ENCODE measurements at places on chromosomes 2 and 18.

- DNase-seq, result no peak
Observed at GRCh38 chr18:9419956-9420631, 55.2 kb upstream of the RALBP1 start.

GRCh38 chr2:162769066-162769465, 69.5 kb downstream of the KCNH7 start:
- no peak for DNase-seq

- no peak for DNase-seq
Observed at GRCh38 chr2:59149271-59149670, 908.1 kb upstream of the FANCL start.

DNA sequence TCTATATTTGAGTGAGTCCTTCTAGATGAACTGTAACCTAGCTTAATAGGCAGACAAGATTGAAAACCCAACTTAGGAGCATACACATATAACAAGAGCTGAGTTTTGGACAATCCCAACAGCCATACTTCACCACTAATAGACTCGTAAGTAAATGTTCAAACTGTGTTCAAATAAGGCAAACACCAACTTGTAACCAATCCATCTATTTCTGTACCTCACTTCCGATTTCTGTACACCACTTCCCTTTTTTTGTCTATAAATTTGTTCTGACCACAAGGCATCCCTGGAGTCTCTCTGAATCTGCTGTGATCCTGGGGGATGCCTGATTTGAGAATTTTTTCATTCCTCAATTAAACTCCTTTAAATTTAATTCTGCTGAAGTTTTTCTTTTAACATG, 1149.1 kb upstream of the NRXN1 start:
- no peak for DNase-seq

DNA sequence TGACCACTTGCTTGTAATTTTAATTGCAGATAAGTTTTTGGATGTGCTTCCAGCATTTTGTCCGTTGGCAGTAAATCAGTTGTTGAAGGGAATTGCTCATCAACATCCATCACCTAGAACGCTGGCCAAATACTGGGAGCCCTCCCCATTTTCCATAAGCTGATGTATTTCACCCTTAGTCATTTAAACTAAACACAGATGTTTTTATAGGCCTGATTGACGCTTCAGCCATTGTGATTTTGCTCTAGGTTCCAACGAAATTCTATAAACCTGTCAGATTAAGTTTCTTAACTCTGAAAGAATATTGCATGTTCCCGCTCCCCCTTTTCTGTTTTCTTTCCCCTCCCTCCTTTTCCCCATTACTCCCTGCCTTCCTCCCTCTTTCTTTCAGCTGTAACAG, 1.0 kb upstream of the RPRM start:
- DNase-seq, result no peak

- DNase-seq, result no peak
Observed at GRCh38 chr2:204370172-204370718, 175.0 kb upstream of the PARD3B start.

DNA sequence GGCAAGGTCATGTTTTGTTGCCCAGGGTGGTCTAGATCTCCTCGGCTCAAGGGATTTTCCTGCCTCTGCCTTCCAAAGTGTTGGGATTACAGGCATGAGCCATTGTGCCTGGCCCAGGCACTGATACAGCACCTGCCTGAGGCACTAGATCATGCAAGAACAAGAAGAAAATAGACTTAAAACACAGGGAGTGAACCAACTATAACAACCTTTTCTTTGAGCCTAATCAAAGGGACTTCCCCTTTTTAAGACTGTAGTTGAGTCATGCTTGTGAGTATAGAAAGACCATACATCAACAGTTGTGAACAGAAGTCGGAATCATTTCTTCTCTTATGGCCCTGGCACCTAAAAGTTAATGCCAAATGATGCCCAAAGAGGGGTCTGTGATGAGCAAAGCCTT, 47.9 kb upstream of the MAPRE2 start:
- DNase-seq, result no peak

GRCh38 chr2:71756280-71756906, 303.0 kb downstream of the DYSF start:
- no peak for DNase-seq

- no peak for DNase-seq
Observed at GRCh38 chr18:21602299-21602587, 1.7 kb upstream of the ESCO1 start.

DNA sequence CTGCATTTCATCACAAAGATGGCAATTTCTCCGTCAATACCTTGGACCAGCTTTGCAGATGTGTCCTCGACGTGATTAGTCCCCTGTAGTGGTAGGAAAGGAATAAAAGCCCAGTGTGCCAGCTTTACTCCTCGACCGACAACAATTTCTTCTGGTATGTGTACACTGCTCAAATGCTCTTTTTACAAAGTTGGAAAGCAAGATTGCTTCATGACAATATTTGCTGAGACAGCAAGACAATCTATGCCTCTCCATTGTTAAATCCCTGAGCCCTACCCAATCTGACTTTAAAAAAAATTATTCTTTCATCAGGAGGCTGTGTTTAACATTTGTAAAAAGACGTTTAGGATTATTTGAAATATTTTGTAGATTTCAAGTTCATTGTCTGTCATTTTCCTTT, 27.6 kb upstream of the ZEB2 start:
- DNase-seq, result no peak

GRCh38 chr2:33588232-33588631, 10.9 kb downstream of the FAM98A start:
- DNase-seq, result no peak

DNA sequence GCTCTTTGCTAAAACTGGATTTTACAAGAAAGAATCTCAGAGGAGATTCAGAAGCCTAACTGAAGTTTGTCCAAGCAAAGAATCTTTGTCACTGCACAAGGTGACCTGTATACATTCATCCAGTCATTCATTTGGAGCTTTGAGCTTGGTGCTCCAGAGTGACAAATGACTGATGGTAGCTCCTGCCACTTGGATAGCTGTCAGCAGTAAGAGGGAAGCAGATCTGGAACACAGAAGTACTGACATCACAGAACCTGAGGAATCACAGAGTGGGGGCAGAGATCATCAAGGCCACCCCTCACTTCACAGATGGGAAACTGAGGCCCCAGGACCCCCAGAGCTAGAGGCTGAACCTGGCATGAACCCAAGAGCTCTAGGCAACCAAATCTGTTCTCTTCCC, 28.8 kb upstream of the IGFBP2 start:
- no peak for DNase-seq

DNA sequence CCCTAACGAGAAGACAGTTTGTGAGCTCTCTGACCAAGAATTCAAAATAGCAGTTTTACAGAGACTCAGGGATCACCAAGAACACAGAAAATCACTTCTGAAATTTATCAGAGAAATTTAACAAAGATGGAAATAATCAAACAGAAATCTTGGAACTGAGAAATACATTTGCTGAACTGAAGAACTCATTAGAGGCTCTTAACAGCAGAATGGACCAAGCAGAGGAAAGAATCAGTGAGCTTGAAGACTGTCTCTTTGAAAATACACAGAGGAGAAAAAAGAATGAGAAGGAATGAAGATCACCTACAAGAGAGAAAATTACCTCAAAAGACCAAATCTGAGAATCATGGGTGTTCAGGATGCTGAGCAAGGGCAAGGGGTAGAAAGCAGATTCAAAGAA, 29.7 kb downstream of the ASB1 start:
- no peak for DNase-seq

- DNase-seq, result no peak
Observed at GRCh38 chr2:24435391-24436316, 55.4 kb upstream of the NCOA1 start.

DNA sequence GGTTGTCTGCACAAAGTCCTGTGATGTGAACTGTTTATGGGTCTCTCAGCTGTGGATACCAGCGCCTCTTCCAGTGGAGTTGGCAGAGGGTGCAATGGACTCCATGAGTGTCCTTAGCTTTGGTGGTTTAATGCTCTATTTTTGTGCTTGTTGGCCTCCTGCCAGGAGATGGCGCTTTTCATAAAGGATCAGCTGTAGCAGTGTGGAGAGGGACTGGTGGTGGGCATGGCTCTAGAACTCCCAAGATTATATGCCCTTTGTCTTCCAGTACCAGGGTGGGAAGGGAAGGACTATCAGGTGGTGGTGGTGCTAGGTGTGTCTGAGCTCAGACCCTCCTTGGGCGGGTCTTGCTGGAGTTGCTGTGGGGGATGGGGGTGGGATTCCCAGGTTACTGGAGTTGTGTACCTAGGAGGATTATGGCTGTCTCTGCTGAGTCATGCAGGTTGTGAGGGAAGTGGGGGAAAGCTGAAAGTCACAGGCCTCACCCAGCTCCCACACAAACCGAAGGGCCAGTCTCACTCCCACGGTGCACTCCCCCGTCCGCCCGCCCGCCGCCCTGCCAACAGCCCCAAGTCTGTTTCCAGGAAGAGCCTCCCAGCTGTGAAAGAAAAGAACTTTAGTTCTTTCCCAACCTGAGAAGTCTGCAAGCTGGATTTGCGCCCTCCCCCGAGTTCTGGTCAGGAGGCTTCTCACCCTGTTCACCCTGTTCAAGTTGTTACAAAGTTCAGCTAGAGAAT, 108.1 kb downstream of the MARCO start:
- DNase-seq, result no peak

GRCh38 chr2:183519371-183520056, 395.3 kb downstream of the NUP35 start:
- DNase-seq, result no peak

Data from A549 (cell line).